AG08396 (cell line): ENCODE measurements at places on chromosomes 7 and 10.

- DNase-seq: no peak
These were observed 344.4 kb downstream of the WDR11 start for GRCh38 chr10:121195524-121195910.

DNA sequence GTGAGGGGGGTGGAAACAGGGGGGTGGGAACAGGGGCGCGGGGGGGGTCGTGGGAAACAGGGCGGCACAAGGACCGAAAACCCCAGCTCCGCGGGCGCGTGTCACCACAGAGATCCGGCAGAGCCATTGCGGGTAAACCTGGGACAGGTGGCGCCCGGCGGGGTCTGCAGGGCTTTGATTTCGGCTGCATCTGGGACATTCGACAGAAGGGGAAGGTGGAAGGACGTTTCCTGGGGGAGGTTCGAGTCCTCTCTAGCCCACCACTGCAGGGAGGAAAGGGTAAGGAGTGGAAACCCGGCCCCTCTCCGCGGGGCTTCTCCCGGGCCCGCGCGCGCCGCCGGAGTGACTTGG lies 7.5 kb downstream of the NKX2-3 start:
- no peak for DNase-seq

DNA sequence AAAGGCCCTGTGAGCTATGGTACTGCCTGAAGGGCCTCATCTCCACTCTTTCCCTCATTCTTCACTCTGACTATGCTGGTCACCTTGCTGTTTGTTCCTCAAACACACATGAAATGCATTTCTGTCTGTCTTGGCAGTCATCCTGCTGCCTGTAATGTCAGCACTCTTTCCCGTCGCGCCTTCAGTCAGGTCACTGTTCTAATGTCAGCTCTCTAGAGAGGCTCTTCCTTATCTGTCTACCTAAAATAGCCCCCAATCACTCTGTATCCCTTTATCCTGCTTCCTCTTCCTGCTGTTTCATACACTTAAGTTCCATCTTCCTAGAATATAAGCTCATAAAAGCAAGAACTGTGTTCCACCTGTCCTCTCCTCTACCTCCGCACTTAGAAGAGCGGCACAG lies 215.5 kb downstream of the ZNF33B start:
- DNase-seq: no peak

DNA sequence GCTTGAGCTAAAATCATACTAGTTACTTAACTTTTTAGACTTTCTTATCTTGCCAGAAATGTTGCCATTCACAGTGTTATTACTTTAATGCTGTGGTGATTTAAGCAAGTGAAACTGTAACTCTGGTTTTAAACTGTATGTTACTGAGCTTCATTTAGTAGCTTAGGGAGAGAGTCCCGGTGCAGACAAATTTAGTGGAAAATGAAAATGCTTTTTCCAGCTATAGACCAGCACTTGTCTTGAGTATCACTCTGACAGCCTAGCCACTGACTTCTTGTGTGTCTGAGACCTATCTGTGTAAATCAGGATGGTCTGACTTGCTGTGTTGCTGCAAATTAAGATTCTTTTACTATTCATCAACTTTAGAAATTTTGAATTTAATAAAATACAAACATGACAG lies 200.8 kb downstream of the CACNB2 start:
- DNase-seq: no peak

DNA sequence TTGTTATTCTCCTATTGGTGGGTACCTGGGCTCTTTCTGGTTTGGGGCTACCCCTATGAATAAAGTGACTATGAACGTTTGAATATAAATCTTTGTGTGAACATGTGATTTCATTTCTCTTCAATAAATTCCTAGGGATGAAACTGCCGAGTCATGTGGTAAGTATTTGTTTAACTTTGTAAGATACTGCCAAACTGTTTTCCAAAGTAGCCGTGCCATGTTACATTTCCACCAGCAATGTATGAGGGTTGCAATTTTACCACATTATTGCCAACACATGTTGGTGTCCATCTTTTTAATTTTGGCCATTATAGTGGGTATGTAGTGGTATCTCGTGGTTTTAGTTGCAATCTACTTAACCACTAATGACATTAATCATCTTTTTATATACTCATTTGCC lies 94.7 kb downstream of the ZNRF2 start:
- no peak for DNase-seq

- no peak for DNase-seq
These were observed 251.0 kb upstream of the TAC1 start for GRCh38 chr7:97480772-97481390.

DNA sequence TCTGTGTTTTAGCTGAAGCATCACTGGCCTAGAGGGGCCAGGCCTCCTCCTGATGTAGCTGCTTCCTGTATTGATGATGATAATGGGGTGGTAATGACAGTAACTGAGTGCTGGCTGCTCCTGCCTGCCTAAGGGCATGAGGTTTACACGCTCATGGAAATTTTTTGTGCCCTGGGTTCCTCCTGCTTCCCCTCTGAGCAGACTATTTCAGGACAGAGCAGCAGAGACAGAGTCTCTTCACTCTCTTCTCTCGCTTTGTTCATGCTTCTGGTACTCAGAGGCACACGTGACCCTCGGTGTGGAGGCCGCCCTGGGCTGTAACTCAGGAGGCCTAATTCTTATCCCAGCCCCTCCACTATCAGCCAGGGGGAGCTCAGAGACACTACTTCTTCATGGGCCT lies 27.9 kb downstream of the LRRC20 start:
- DNase-seq: no peak

GRCh38 chr7:88500131-88500530 lies 193.4 kb upstream of the STEAP4 start:
- no peak for DNase-seq

DNA sequence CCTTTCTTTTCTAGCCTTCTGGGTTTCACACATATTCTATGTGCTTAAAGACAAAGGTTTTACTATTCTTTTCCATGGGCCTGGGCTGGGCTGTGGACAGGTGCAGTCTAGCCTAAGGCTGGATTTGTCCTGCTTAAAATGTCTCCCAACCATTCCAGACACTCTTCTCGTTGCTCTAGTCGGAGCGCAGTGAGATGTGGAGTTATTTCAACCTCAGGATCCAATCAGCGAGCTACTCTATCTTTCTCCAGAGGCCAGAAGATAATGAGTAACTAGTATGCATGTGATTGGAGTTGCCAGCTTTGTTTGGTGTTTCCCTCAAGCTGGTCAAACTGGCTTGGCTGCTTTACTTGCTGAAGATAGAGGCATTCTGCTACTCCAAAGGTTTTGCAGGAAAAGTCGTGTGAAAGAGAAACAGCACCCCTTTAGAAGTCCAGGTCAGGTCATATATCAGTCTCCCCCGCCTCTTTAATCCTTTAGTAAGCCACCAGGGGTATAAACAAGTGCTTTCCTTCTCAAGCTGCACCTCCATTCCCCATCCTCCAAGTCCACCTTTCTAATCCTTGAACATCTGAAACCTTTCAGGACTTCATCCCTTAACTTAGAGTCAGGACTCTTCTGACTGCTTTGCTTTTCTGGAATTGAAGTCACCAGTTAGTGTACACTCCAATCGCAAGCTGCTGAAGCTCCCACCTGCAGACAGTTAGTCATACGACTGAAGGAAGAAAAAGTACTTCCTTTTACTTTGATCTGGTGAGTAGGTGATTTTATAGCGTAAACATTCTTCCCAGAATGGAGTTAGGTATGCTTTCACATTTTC lies 78.8 kb downstream of the DNMBP start:
- no peak for DNase-seq

- DNase-seq: no peak
These were observed 11.3 kb upstream of the MPP7 start for GRCh38 chr10:28314211-28314610.
